ENCODE measurements at places on chromosomes 7 and 10. TPM values are rescaled to one million over a fixed set of nuclear protein-coding genes. Genes with fewer than 3 reads are reported as not detected.

DNA sequence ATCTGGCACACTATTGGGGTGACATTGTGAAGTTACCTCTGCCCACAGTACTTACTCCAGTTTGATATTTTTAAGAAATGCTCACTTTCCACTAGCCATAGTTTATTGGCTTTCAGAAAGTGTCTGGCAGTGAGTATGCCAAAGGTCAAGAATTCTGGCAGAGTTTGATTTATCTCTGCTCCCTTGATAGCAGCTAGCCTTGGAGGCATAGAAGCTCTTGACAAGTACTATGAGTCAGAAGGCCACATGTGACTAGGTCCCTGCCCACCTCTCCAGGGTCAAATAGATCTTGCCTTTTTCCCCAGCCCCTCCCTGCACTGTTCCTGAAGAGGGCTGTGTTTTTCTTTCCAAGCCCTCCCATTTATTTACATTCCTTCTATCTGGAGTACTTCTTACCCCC lies 202.2 kb downstream of the AUTS2 start:
- no peak for DNase-seq
- H3K36me3 ChIP-seq, result no peaks in the 10 kb centered on the region
- H3K27me3 ChIP-seq, result peaks cover 2% of the 10 kb centered on the region

GRCh38 chr10:132096223-132096622 lies 30.5 kb downstream of the JAKMIP3 start:
- peaks cover 24% of the 10 kb centered on the region for H3K4me1 ChIP-seq
- no peaks in the 10 kb centered on the region for H3K36me3 ChIP-seq
- no peak overlapping the region for H3K4me3 ChIP-seq
- H3K27me3 ChIP-seq, result peaks cover 7% of the 10 kb centered on the region

GRCh38 chr7:66454600-66455225 lies 174.0 kb upstream of the KCTD7 start:
- no peak overlapping the region for H3K4me3 ChIP-seq
- H3K4me1 ChIP-seq, result peaks cover 21% of the 10 kb centered on the region
- H3K27me3 ChIP-seq, result no peaks in the 10 kb centered on the region
- no peak overlapping the region for H3K27ac ChIP-seq
- DNase-seq, result no peak

DNA sequence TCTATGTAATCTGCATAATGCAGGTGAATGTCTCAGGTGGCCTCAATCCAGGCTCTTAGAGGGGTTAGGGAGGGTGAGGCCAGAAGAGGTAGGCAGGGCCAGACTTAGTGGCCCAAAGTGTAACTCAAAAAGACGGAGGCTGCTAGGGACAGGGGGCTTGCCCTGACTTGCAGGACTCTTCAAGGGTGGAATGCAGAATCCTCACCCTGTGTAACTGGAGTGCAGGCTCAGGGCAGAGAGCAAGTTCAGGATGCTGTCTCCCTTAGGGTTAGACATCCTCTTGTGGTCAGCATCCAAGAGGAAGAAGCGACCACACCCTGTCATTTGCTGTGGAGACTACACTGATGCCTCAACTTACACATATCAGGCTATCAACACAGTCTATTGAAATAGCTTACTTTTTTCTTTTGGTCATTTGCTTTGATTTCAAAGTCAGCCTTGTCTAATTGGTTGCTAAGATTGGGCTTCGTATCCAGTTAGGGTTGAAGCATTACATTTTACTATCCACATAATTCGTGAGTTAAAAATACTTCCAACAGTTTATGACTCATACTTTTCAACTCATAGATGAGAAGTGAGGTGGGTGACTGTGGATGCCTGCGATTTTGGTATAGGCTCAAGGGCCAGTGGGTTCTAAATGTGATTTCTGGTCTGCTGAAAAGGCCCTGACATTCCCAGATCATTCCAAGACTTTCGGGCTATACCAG lies 563.6 kb downstream of the SUGCT start:
- no peaks in the 10 kb centered on the region for H3K27me3 ChIP-seq
- H3K36me3 ChIP-seq, result no peaks in the 10 kb centered on the region
- no peak for DNase-seq
- H3K4me3 ChIP-seq, result no peak overlapping the region
- H3K27ac ChIP-seq, result no peak overlapping the region

DNA sequence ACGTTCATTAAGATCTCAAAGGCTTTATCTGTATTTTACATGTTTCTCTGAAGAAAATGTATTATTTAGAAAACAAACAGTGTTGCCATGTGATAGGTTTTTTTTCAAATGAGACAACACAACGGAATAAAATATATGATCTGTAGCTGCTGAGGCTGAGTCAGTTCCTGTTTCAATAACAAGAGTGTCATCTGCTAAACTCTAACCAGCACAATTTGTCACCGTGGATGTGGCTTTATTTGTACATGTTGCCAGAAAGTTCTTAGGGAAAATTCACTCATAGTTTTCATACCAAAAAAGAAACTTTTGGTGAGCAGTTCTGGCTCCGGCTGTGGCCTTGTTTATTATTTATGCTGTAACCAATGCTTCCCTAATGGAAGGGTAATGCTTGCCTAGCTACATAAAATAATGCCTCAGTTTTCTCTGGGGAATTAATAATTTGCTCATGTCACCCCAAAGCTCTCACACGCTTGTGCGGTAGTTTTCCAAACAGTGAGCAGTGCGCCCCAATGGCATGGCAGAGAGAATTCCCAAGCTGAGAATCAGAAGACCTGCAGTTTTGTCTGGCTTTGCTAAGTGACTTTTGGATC lies 20.3 kb upstream of the KLF6 start:
- no peaks in the 10 kb centered on the region for H3K36me3 ChIP-seq
- peak overlapping the region; percentile 98 for H3K27ac ChIP-seq
- no peaks in the 10 kb centered on the region for H3K27me3 ChIP-seq
- peaks cover 53% of the 10 kb centered on the region for H3K4me1 ChIP-seq
- peak; percentile 80 for DNase-seq
- peak overlapping the region; percentile 53 for H3K4me3 ChIP-seq

ITPRID1 gene
- not detected for total RNA-seq

STRA8 gene
- not detected for total RNA-seq

BHLHA15 gene
- total RNA-seq, result not detected
